ENCODE measurements at places on chromosomes 7 and 10.

DNA sequence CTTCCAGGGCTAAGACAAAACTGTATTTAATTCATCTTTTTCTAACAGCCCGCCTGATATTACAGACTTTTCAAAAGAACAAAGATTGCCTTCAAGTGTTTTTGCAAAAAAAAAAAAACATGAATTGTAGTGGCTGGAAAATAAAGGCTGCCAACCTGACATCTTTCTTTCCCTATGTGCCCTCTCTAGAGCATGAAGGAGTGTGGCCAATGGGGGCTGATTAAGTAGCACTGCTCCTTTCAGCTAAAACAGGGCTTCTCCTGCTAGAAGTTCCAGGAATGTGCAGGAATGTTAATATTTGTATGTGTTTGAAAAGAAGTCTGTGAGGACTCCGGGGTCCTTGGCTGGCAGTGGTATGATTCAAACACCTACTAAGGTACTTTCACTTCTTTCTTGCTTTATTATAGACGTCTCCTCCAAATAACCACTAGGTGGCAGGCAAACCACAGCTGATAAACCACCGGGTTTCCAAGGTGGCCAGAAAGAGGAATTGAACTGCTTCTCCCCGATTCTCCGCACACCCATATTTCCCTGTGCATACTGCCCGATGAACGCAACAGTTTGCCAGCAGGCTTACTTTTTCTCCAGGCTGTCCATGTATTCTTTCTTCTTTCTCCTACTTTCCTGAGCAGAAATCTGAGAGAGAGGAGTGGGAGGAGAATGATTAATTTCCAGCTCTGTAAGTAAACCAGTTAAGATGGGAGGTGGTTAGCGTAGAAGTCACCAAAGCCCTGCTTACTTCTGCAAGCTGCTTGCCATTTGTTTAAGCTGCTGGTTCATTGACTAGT is 56.8 kb upstream of the DGKI start:
- peak; percentile 34 for DNase-seq

DNA sequence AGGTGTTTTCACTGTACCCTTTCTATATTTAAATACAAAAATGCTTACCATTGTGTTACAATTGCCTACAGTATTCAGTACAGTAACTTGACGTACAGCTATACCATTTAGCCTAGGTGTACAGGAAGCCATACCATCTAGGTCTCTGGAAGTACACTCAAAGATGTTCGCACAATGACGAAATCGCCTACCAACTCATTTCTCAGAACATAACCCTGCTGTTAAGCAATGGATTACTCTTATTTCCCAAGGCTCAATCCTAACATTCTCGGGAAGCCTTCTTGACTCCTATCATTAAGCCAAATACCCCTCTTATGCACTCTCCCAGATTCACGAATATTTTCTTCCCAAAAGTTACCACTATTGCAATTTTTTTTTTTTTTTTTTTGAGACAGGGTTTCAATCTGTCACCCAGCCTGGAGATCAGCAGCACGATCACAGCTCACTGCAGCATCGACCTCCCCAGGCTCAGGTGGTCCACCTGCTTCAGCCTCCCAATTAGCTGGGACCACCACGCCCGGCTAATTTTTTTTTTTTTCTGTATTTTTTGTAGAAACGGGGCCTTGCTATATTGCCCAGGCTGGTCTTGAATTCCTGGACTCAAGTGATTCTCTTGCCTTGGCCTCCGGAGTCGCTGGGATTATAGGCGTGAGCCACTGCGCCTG is 1.5 kb downstream of the CWF19L1 start:
- no peak for DNase-seq

- DNase-seq: no peak
Measured at GRCh38 chr7:22859641-22860290, 37.1 kb upstream of the TOMM7 start.

DNA sequence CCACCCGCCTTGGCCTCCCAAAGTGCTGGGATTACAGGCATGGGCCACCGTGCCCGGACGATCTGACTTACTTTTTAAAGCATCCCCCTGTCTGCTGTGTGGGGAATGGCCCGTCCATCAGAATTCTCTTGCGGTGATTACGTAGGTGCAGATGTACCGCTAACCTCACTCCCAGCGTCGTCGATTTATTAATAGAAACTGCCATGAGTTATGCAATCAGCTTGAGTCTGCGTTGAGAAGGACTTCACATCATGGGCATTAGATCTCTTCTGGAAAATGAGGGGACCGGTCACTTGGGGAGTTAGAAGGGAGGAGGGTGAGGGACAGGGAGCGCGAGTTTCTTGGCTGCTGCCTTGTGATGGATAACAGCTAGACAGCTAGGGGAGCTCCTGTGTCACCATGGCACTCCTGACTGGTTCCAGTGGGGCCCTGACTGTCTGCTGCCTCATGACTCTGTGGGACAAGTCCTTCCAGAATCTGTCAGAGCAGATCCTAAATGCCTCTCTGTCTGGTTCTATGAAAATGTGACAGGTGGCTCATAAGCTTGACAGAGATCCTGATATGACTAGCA is 35.2 kb downstream of the POR start:
- no peak for DNase-seq

DNA sequence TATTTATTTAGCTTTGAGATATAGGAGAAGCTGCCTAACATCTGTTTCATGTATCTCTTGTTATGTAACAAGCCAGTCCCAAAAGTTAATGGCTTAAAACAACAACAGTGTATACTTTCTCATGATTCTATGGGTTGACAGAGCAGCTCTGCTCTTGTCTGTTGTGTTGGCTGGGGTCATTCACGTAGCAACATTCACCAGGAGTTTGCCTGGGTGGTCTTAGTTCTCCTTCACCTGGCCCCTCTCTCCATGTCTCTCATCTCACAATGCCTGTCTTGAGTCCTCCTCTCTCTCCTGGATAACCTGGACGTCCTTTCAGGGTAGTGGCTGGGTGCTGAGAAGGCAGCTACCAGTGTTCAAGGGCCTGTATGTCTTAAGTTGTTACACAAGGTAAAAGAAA is 27.5 kb downstream of the INPP5F start:
- no peak for DNase-seq
